ENCODE measurements at places on chromosomes 3 and 15. TPM values are rescaled to one million over a fixed set of nuclear protein-coding genes. Genes with fewer than 3 reads are reported as not detected.

ARL13B gene
- 6.7 TPM for total RNA-seq

DNA sequence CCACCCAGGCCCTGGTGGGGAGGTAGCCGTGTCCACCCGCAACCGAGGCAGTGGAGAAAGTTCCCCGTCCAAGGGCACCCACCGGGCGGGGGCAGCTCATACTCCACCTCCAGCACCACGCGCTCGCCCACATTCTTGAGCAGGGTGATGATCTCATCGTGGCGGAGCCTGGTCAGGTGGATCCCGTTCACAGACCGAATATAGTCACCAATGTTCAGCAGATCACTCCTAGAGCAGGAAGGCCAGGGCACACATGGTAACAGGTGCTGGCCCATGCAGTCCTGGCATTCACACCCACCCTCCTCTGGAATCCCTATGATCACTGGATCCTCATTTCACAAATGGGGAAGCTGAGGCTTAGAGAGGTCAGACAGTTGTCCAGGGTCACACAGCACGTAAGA, 15.8 kb downstream of the GRIP2 start:
- DNase-seq: no peak

DNA sequence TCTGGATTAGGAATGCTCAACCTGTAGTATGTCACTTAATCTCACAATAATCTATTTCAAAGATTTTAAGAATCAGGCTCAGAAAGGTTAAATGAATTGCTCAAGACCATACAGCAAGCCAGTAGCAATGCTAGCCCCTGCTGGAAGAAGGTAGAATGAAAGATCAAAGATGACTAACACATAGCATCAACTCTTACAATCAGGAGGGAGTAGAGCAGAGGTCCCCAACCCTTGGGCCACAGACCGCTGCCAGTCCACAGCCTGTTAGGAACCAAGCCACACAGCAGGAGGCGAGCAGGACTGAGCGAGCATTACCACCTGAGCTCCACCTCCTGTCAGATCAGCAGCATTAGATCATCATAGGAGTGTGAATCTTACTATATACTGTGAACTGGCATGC, 15.5 kb upstream of the GATM start:
- DNase-seq: no peak

DNA sequence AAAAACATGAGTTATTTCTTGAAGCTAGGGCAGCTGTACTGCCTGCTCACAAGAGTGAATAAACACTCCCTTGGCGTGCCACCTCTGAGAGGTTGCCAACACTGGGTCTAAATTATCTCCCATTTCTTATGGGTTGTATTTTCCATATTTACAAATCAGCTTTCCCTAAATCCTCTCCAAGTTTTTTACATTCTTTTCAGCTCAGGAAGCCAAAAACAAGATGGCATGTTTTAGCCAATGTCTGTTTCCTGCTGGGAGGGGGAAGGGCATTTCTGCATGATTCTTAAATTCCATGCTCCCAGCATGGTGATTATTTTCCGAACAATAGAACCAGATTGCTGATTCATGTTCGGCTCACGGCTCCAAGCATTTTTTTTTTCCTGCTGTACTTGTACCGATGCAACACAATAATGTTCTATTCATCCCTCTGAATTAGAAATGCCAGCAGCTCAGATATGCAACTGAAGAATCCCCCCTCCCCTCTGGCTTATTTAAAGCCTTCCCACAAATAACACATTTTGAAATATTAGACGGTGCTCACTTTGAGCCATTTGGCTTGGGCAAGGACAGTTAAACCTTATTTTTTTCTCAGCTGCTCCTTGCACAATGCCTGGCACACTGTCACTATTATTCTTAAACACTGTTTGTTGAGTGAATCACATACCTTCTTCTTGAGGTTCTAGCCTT, 252.5 kb downstream of the THRB start:
- DNase-seq: no peak

DNA sequence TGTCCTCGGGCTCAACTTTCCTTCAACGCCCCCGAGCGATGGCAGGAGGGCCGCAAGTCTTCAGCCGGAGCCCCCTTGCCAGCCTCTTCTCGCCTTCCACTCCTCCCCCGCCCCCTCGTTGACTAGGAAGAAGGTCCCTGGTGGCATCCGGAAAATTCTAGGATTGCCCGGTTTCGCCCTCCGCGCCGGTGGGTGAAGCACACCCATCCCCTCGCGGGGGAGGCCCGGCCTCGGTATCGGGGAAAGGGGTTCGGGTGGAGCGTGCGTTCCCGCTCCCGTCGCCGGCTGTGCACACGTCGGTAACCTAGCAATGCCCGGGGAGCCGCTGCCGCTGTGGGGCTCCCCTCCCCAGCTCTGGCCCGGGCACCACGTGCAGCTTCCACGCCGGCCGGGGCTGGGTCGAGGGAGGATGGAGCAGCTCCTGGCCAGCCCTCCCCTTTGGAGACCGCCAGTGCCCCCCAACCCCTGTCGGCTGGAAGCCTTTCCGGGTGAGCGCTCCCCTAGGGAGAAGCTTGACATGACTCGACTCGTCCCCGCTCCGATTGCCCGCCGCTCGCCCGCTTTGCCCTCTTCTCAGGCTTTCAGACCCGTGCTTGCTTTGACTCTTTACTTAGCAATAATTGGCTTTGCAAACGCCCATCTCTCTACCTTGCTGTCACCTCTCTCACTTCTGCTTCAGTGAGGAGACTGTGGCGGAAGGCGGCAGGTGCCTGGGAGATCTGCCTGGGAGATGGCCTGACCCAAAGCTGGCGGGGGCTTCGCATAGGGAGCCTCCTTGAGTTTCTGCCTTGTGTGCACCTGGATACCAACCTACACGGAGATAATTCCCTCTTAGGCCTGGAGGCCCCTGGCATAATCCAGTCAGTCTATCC, 1.3 kb downstream of the CACNA1D start:
- no peak for DNase-seq

GRCh38 chr3:39668420-39668819, 141.0 kb upstream of the MYRIP start:
- DNase-seq: peak; percentile 4

P3H2 gene
- 75.6 TPM for total RNA-seq

DNA sequence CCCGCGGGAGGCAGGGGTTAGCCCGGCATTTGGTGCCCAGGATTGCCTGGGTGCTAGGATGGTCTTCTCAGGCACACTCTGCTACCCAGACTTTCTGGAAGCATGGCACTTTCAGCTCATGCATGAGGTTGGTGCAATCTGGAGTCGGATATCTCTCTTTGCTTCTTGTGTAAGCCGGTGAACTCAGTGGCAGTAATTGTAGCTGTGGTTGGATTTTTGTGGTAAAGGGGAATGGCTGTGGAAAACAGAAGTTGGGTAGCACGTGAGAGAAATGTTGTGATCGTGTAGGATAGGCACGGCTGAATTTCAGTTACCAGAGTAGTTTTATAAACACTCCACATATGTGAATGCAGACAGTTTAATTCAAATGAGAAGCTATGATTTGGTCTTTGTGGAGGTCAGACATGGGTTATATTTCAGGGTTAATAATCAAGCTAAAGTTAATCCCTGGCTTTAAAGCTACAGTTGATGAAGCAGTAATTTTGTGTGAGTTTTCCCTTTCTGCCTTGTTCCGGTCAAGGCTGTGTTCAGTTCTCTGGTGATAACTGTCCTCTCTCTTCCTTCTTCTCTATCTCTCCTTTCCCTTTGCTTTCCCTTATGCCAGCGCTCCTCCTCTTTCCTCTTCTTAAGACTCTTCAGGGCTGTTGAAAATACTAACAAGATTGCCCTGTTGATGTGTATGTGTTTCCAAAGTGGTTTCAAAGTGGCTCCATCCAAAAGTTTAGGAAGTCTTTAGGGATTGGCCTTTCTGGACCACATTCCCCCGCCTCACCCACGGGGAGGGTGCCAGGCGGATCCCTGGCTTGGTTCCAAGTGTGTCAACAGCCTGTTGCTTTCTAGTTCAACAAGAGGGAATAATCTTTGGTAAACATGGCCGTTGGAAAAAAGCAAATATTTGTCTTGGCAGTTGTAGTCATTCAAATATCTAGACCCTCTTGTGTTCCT, 404.6 kb upstream of the C2CD4B start:
- peak; percentile 89 for DNase-seq

DNA sequence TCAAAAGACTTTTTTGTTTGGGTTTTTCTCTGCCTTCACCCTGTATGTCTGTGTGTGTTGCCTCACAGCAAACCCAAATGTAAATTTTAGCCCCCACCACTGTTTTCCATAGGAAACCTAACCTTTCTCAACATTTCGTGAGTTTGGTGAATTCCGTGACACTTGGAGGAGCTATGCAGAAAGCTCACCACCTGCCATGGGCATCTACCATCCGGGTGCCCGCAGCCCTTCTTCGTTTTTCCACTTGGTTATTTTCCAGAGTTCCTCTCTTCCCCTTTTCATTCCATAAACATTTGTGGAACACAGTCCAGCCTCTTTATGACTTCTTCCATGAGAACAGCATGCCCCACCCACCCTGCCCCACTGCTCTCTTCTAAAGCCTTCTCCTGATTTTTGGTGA, 31.3 kb downstream of the TMEM158 start:
- DNase-seq: no peak

DNA sequence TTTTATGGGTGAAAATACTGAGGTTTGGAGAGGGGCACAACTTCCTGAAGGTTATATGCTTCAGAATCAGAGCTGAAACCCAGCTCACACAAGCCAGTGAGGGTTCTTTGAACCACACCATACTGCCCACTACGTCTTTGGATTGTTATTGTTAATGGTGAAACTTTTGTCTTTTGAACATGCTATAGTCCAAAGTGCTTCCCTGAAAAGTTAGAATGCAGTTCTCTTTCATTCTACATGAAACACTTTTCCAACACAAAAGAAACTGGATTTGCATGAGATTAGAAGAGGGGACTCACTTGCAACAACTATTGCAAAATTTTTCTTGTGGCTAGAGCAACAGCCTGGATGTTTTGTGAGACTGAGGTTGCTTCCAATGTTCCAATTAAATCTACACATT, 473.6 kb downstream of the SOX2 start:
- DNase-seq: no peak

ZKSCAN7 gene
- total RNA-seq: 5.7 TPM

DNA sequence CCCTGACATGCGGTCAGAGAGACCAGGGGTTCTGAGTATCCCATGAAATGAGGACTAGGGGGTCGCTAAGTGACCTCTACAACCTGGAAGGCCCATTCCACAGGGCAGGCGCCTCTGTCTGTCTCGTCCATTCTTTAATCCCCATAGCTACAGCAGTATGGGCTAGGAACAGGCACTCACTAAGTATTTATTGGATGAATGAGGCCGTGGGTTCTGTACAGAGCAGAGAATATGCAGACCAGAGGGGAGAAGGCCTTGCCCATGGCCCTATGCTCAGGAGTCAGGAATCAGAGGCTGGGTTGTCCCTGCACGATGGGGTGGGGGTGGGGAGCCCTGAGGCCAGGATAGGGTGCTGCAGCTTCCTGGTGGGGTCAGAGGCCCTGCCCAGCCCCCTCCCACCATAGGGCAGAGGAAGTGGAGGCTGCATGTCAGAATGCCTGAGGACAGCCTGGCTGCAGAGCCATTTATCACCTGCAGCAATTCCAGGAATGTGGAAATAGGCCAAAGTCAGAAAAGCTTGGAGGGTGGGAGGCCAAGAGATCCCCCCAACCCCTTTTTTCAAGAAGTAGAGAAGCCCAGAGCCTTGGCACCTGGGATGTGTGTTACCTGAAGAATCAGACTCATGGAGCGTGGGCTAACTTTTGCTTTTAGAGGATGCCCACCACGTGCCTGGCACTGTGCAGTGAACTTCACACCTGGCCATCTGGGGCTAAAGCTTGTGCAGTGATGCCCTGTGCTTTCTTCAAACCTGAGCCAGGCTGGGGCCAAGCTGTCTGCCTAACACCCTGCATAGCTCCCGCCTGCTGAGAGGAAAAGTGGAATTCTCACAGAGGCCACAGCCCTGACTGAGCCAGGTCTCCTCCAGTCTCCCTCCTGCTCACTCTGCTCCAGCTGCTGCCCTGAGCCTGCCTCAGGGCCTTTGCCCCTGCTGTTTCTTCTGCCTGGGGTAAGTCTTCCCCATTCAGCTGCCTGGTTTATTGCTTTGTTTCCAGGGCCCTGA, 109.4 kb downstream of the WNT7A start:
- no peak for DNase-seq

- DNase-seq: no peak
Observed at GRCh38 chr15:52052066-52052935, 33.3 kb downstream of the MAPK6 start.

SLC22A14 gene
- not detected for total RNA-seq

GRCh38 chr3:179113903-179114302, 34.3 kb upstream of the PIK3CA start:
- DNase-seq: no peak

GRCh38 chr3:98732286-98733052, 30.7 kb upstream of the ST3GAL6 start:
- no peak for DNase-seq

DNA sequence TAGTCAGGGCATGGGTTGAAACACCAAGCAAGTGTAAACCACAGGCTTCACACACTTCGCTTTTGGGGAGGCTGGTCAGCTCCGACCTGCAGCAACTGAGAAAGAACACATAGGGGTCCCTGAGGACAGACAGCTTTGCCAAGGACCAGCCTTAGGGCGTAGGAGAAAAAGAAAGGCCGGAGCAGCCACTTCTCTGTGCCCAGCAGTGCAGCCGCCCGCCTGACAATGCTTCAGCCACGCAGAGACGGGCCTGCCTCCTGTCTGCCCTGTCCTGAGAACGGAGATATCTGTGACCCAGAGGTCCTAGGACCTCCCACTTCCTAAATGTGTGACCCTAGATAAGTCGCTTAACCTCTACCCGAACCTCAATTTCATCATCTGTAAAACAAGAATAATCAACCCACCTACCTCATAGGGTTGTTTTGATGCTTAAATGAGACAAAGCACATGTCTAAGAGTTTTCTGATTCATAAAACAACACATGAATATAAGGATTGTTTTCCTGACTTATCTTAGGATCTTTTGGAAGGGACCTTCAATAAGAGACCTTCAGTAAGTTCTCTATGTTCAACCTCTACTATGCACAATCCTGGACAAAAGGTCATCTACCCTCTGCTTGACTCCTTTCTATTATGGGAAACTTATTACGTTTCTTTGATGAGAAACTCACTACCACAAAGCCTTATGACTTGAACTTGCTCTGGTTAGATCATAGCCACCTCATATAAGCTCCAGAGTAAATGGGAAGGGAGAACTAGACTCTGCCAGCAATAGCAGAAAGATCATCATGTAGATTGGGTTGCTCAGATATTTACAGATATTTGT, 32.9 kb upstream of the RFTN1 start:
- DNase-seq: no peak
